ENCODE measurements at places on chromosomes 7 and 10.
A peak's percentile ranks its signal among the peaks of the same experiment; 100 is the strongest.

GRCh38 chr7:17123020-17123419 lies 175.4 kb upstream of the AHR start:
- DNase-seq, result peak; percentile 21

GRCh38 chr10:28151636-28152035 lies 151.2 kb downstream of the MPP7 start:
- DNase-seq, result no peak

DNA sequence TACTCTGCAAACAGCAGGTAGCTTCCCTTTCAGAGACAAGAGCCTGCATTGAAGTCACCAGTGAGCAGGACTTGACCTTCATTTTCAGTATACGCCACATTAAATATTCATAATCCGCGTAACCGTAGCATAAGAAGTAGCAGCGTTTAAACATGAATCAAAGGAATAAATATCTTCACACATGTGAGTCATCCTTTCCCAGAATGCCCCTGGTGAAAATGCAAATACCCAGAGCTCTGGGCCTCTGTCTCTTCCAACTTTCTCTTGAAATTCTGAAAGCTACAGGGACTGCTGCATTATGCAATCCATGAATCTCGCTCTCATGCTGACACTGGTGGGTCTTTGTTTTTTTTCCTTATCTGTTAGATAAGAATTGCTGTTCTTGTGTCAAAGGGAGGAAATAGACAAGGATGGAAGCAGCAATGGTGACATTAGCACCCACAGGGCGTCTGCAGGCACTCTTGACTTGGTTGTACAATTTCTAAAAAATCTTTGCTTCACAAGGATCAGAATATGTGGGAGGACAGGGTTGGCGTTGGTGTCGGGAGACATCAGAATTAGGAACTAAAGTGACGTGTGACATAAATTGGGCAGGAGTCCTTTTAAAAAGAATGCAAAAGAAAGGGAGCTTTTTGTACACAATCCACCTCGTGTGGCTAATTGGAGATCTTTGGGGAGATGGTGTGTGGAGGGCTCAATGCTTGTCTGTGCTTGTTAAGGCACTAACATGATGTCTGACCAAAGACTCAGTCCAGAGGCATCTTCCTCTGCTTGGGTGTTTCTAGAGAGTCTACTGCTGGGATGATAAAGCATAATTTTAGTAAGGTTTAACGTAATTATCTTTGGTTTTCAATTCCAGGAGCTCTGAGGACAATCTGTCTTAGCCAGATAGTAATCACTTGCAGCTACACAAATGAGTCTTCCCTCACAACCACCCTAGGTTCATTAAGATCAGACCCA lies 390.3 kb downstream of the KCNMA1 start:
- DNase-seq, result no peak

GRCh38 chr10:128318366-128318765 lies 192.1 kb upstream of the MKI67 start:
- DNase-seq, result no peak

- no peak for DNase-seq
These were observed 168.7 kb upstream of the ZNF32 start for GRCh38 chr10:43817368-43817767.

DNA sequence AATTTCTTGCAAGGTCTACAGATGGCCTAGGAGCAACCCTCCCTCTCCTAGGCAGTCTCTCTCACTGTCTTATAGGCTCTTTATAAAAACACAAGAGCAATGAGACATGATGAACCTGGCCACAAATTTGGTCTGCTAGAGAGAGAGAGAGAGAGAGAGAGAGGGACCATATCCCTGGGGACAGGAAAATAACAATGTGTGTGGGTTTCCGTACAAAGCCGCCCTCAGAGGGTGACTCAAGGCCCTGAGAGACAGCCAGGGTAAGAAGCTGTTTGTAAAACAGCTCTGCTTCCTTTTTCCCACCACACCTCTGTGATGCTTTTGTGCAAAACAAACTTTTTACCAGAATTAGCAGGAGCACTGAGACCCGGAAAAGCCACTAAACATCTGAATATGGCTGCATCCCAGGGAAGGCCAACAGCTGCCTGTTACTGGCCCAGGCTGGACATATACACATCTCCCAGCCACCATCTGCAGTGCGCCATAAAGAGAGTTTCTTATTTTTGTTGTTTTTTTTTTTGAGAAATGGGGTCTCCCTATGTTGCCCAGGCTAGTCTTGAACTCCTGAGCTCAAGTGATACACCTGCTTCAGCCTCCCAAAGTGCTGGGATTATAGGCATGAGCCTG lies 18.4 kb downstream of the GIMAP5 start:
- DNase-seq, result no peak

Data from HFF-Myc (cell line).